ENCODE measurements at places on chromosomes 6 and 20.

DNA sequence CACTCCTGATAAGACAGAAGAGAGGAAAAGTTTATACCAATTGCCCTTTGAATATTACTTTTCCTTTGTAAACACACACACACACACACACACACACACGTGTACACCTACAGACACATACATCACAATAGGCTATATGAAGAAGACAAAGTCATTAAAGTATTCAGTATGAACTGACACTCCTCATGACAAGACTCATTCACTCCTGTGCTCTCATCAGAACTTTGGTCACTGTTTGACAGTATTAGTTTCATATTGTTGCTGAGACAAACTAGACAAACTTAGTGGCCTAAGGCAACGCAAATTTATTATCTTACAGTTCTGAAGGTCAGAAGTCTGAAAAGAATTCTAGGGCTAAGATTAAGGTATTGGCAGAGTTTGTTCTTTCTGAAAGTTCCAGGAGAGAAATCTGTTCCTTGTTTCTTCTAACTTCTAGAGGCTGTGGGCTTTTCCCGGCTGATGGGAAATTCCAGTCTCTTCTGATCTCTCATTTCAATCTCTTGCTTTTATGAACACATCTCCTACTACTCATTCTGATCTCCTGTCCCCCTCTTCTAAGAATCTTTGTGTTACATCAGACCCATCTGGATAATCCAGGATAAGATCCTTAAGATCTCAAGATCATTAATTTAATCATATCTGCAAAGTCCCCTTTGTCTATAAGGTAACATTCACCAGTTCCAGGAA is 171.3 kb downstream of the HACE1 start:
- no peak for DNase-seq

DNA sequence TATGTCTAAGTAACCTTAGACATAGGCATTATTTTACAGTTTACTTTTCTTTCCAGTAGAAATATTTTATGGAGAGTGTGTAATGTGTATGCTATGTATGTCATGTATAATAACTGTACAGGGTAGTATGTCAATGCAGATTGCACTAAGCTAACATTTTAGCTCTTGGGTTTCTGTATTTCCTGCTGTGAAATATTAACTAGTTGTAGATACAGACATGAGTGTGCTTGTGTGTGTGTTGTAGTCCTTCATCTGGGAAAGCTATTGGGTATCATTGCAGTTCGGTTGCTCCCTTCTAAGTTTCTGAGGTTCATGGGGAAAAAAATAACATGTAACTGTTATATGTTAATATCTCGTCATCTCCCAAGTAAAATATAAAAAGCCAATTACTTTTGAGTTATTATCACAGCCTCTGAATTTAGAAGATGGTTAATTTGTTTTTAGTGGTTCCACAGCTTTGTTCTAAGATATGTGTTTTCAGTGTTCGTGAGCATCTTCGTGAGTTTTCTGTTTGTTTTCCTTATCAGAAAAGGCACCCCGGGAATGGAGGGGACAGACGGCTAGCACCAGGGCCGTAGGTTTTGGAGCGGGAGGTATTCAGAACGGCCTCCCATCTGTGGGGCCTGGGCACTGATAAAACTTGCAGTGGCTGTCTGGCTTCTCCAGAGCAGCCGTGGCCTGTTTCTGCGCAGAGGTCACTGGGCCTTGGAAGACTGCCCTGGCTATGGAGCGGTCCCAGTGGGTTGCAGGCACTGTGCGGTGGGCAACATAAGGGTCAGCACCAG is 215.0 kb downstream of the ARID1B start:
- no peak for DNase-seq

DNA sequence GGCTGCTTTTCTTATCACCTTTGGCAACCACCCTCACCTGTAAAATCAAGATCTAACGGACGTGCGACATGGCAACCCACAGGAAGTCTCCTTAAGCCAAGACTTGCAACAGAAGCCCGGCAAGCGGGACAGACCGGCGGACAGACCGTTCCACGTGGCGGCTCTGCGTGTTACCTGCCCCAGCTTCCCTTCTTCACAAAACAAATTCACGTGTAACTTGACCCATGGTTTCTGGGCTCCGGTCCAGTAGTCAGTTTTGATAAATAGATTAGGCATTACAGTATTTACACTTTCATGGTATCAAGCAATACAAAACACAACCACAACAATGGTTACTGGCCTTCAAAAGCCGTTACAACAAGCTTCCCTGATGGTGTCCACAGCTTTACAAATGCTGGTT is 133.8 kb downstream of the PRND start:
- DNase-seq = no peak

DNA sequence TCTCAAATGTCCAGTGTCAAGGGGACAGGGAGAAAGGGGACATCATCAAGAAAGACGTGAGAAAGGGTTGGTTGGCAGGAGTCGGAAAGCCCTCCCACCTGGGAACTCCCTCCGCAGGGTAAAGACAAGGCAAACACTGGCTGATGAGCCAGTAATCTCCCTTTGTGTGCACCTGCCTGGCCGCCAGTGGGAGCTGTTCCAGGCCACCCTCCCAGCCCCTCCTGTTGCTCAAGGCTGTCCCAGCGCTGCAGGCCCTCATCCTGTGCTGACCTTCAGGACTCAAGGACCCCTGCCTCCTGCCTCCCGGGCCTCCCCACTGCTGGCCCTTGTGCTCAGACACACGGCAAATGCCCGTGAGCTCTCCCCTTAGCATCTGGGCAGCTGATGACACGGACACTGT is 7.4 kb downstream of the FRMD1 start:
- no peak for DNase-seq

- DNase-seq = no peak
Measured at GRCh38 chr6:90369024-90369519, 72.4 kb upstream of the BACH2 start.

DNA sequence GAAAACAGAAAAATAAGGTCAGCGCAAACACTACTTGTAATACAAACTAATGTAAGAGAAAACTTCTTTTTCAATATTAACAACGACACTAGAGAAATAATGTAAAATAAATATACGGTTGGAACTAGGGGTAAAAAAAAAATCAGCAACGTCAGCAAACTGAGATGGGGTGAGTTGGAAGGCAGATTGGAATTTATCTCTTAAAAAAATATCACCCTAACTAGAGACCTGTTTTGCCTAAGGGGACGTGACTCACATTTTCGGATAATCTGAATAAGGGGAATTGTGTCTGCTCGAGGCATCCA is 705 bp upstream of the UTRN start:
- no peak for DNase-seq

DNA sequence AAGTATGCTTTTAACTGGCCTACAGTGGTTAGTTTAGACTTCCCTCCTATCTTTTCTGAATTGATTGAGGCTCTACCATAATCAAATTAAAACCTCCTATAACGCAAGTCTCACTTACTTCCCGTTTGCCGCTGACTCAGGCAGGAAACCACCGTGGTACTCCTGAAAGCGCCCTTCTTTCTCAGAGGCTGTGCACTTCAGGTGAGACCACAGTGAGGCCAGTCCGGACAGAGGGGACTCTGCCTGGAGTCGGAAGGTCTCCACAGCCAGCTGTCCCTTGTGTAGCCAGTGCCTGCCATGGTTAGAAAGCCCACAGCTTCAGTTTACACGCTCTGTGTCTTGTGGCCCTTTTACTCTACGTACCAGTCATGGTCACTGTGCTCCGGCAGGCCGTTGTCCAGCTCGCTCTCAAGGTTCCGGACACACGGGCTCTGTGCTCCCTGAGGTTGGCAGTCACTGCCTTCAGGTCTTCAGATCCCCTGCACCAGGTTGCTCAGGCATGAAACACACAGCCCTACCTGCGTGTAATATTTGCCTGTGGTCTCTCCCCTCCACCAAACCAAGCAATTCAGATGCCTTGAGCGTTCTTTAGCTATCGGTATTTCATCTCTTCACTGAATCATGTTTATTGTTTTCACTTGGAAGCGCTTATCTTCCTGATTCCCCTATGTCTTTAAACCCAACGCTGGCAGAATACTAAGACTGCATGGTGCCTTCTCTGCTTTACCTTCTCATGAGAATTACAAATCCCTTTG is 178.8 kb downstream of the SMOC2 start:
- DNase-seq = no peak

DNA sequence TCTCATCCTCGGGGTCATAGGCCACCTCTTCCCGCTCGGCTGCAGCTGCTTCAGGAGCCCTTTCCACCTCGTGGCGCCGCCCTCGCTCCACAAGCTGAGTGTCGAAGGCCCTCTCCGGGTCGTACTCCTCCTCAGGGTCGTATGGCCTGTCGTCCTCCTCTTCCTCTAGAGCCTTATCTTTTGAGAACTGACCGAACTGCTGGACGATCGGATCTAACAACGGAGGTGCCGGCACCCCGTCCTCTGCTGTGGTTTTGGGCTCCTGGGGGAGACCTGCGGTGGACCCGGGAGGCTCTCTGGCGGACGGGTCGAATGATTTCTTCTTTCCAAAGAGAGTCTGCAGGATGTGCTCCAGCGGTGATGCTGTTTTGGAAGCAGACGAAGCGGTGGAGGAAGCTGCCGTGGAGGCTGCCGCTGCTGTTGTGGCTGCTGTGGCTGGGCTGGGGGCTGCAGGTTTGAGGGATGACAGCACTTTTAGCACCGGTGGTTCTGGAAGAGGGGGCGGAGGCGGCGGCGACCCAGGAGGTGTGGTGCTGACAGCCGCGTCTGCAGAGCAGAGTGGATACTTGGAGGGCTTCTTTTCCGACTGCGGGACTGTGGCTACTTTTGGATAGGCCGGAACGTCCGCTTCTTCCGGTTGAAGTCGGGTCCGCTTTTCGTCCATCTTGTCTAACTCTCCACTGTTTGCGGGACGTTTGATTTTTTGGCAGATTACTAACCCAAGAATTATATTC is 20.2 kb upstream of the TCFL5 start:
- no peak for DNase-seq

DNA sequence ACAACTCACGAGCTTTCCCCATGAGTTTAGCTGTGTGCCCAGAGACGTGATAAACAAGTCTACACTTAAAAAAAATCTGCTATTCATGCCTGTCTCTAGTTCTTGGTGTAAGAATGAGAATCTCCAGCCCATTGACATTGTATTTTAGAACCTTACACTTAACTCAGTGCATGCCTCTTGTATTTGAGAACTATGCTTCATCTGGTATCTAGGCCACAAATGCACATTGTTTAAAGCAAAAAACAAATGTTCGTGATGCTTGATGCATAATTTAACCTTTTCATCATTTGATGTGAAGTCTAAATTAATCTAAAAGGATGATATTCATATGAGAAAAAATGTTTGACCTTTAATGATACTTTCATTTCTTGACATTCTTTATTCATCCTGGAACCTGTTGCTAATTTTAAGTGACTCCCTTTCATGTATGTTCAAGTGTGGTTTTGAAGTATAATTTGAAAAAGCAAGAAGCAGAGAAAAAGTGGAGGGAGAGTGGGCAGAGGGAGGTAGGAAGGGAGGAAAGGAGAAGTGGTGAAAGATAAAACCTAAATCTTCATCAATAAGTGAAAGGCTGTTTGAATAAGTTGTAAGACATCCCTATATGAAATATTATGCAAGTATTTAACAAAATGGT is 116.9 kb downstream of the PFDN4 start:
- DNase-seq = no peak

GRCh38 chr6:41967312-41968287 is 26.0 kb upstream of the CCND3 start:
- no peak for DNase-seq

DNA sequence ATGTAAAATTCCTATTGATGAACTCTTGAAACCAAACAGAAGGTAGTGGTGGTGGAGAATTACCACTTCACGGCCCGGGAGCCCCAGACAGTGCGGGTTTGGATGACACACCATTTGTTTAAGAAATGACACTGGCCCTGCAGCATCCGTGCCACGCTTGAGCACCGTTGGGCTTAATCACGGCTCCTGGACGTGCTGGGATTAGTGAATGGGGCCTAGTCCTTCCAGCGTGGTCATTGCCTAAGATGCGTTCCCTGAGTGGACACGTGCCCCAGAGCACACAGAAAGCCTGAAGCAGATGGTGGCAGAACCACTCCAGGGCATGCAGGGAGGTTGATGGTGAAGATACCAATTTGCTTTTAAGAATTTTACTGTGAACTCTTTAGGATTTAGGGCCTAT is 14.5 kb downstream of the STX16 start:
- no peak for DNase-seq

DNA sequence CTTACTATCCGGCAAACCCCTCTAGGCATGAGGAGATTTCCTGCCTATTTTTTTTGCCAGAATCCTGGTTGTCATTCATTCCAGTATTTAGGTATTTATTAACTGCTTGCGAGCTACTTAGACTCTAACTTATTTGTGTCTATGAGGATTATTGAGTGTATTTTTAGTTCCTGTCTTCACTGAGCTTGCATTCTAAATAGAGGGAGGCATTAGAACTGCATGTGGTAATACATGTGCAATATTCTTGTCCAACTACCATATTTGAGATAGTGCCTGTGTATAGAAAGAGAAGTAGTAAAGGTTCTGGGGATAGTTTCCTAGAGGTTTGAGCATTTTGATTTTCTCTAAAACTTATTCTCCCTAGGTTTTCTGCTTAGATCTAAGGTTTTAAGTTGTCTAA is 308.9 kb downstream of the EYA4 start:
- no peak for DNase-seq

All from T-helper 1 cell (primary cell).